ENCODE measurements at places on chromosomes 7 and 10.
A peak's percentile ranks its signal among the peaks of the same experiment; 100 is the strongest.

GRCh38 chr10:60417024-60417423 lies 27.3 kb upstream of the ANK3 start:
- no peak for DNase-seq

- DNase-seq, result no peak
These were observed 89.4 kb downstream of the C10orf90 start for GRCh38 chr10:126580873-126581647.

DNA sequence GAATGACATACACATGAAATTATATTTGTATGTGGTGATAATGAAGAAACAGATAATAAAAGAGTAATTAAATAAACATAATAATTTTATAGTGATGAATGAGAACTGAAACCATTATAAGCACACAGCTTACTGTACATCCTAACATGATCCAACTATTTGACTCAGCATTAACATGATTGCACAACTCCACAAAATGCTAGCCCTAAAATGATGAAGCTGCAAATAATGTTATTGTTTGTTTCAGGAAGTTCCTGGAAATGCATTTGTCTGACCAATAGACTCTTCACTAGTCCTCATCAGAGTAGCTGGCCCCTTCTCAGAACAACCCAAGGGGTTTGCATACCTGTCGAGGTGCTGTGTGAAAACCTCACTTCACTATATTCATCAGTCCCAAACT lies 115.5 kb downstream of the RTKN2 start:
- DNase-seq, result peak; percentile 51

DNA sequence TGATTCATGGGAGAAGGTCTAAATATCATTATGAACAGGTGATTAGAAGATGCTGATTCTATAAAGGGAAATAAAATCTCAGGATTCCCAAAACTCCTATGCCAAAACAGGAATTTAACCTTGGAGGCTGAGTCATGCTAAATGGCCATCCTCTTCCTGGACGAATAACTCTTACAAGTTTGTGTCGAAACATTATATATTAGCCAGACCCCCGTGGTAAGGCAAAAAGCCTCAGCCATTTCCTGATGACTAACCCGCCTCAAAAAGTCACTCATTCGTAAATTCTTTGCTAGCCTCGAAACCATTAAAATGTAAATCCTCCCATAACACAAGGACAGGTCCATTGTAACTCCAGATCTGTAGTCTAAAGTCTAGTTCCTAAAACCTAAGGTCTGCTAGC lies 32.0 kb downstream of the CUL2 start:
- peak; percentile 83 for DNase-seq

GRCh38 chr7:94286111-94286510 lies 108.6 kb upstream of the COL1A2 start:
- DNase-seq, result no peak

GRCh38 chr7:22281481-22281880 lies 75.5 kb downstream of the RAPGEF5 start:
- DNase-seq, result no peak

DNA sequence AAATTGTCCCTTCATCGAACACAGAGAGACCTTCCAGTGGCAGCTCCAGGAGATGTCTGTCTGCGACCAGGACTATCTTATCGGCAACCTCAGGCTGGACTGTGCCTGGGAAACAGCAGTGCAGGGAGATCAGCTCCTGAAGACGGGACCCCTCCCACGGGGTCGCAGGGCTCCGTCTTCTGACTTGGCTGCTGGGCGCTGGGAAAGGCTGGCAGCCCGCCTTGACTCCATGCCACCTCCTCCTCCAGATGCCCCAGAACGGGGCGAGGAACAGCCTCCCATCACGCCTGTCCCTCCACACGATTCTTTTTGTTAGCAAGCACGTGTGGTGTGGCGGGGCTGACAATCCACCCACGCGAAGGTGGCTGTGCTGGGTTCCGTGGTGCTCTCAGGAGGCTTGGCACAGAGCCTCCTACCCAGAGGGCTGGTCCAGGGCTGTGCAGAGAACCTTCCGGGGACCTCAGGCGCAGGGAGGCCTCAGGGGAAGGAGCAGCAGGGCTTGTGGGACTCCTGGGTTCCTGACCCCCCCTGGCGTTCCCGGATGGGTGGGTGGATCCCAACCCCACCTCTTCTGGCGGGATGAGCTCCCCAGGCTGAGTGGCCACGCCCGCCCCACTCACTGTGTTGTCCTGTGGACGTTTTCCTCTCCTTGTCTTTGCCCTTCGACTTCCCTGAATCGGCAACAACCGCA lies 47.6 kb upstream of the NKX6-2 start:
- DNase-seq, result no peak

GRCh38 chr10:106608066-106608465 lies 556.4 kb downstream of the SORCS1 start:
- DNase-seq, result peak; percentile 11

GRCh38 chr10:13365831-13366230 lies 17.7 kb upstream of the SEPHS1 start:
- no peak for DNase-seq

DNA sequence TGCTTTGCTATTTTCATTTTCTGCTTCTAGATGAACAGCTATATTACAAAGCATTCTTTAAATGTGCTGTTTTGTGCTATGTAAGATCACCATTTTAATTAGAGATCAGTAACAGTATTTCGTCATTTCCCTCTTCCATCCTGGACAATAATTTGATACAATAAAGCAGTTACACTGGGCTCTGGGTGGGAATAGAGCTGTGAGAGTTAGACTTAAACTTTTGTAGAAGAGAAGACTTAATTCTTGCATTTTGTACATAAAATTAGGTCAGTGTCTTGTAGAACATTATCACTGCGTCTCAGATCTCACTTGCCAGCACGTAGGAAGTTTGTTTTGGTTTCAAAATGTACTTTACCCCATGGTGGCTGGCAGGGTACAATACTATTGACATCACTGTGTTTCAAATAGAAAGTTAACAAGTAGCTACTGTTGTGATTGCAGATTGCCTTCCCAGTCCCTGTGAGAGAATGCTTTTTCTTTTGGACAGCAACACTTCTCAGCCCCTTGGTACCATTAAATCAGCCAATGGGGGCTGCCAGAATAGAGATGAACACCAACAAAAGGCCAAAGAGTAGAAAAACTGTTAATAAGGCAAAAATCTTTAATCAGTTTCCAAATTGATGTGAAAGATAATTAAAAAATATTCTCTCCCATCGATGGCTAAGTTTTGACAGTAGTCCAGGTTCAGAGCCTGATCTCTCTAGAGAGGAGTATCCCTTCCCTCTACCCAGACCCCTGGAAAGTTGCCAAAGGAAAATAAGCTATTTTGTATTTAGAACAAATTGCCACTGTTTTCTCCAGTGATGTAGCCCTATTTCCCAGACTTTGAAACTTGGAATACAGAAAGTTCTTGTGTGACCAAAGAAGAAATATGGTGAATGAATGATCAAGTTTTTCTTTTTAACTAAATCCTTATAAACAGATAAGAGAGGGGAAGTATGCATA lies 35.1 kb downstream of the SMNDC1 start:
- DNase-seq, result peak; percentile 53

- no peak for DNase-seq
These were observed 181.8 kb upstream of the KIAA1217 start for GRCh38 chr10:24027107-24027506.

DNA sequence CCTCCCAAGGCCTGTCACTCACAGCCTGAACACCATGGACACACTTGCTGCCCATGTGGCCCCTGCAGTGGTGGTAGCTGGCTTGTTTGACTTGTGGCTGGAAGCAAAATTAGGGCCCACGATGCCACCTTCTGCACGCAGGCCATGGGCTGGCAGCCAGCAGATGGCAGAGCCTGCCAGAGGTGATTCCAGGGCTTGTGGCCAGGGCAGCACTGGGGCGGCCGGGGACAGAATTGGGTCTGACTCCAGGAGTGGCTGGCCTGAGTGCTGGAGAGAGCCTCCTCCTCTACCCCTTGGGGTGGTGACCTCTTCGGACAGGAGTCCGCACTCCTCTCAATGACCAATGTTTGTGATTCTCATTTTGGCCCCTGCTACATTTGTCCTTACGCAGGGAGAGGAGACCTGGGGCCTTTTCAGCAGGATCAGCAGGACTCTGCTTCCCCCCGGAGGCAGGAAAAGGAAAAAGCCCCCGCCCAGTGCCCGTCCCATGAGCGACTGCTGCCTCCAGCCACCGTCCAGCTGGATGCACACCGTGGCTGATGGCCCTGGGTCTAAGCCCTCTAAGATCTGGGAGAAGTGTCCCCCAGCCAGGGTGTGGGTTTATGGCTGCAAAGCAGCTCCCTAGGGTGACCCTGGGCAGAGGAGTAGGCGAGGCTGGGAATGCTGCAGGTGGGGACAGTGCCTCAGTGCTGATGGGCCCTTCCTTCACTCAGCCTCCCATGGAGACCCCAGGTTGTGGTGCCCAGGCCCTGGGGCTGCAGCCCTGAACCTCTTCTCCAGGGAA lies 26.5 kb downstream of the DNAJB12 start:
- peak; percentile 79 for DNase-seq

- no peak for DNase-seq
These were observed 69.8 kb downstream of the GLI3 start for GRCh38 chr7:42167206-42167605.

DNA sequence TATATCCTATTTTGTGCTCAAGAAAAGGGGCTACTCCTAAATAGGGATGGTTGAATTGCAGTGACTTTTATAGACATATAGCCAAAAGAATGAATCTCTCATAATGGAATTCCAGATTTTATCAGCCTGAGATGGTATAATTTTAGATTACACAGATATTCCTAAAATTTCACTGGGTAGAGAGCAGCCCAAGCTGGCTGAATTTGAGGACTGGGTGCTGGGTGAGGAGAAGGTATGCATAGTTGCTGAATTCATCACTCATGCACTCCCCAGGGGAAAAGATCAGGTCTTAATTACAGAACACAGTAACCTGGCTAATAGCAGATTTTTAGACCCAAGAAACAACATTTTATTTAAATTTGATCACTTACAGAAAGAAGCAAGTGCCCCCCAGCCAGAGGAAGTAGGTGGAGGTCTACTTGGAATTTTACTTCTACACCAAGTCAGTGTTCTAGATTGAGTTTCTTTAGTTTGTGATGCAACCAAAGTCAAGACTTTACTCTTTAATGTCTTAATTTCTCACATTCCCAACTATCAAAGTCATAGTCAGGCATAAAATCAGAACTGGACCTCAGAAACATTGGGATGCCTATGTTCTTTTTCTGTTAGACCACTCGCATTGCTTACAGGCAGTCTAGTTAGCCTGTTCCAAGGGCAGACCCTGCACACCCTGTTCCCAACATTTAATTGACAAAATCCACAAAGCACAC lies 337.4 kb upstream of the PODXL start:
- DNase-seq, result peak; percentile 61

DNA sequence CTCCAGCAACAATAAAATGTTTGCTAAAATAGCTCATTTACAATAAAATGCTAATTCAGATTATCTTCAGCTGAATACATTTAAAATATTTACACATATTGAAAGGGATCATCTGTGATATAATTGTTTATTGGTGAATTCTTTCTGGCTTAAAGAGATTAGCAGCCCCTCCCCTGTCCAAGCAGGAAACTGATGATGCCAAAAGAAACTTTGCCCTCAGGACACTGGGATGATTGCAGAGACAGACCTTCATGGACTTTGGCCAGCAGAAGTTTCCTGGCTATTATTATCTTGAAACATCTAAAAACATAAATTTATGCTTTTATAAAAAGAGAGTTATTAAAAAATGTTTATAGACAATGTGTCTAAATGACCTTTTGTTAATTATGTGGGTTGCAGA lies 764.9 kb upstream of the MBL2 start:
- no peak for DNase-seq

DNA sequence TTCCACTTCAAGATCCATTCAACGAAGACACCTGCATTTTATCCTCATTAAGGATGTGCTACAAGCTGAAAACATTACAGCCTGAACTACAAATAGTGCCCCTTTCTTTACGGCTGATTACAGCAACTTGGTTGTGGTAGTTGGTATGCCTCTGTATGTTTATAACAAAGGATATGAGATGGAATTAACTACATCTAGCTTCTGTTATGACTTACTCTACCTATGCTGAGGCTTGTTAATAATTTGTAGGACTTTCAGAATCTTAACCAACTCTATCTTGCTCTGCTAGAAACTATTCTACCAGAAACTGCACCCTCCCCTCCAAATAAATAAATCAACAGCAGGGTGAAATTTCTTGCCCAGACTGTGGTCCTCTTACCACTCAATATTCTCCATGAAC lies 448.1 kb downstream of the GRM8 start:
- DNase-seq, result no peak

DNA sequence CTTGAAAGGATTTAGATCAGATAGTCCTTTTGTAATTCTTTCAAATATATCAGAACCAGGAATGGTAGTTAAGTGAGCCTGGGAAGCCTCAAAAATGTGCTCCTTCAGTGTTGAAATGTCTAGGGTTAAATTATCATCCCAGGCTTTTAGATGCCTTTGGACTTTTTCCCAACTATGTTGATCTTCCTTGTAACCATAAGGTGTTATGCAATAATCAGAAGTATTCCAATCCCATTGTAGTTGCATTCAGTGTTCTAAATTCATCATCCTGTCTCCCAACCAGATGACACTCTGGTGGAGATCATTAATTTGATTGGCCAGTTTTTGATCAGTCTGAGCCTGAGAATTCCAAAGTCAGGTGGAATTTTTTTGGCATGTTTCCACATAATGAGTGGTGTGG lies 35.1 kb upstream of the AKR1C2 start:
- peak; percentile 14 for DNase-seq

DNA sequence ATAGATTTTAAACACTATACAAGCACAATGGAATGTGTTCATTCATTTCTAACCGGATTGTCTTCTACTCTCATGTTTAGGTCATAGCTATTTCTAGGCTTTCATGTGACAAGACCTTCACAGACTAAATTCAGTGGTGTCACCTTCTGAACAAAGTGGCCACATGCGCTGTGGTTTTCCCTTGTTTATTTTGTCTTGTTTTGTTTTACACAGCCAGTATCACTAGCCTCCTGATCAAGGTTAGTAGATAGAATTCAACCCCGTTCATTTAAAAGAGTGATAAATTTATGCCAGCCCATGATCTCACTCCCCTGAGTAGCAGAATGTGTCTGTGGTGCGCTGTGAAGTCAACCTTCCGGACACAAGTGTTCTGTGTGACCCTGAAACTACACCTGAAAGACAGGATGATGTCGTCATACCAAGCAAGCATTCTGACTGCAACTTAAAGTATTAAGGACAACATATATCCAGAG lies 209.1 kb downstream of the CREB5 start:
- no peak for DNase-seq

- DNase-seq, result no peak
These were observed 76.3 kb upstream of the LYZL1 start for GRCh38 chr10:29212597-29212996.

DNA sequence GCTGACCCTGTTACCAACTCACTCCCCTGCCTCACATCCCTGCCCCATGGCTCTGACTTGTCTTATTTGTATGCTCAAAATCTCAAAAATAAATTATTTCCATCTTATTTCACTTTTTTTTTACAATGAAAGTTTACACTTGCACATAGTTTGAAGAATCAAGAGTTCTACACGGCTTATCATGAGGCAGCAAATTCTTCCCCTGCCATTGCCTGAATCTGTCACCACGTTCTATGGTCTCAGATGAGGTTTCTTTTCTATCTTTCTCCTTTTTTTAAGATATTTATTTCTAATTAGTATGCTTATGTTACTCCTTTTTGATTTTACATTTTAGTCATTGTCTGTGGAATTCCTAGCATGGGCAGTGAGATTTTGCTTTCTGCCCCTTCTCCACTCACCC lies 28.4 kb downstream of the ARHGAP22 start:
- no peak for DNase-seq

- DNase-seq, result no peak
These were observed 34.5 kb downstream of the DNAJB6 start for GRCh38 chr7:157371296-157371695.
